ENCODE measurements at places on chromosomes 11 and 22.

DNA sequence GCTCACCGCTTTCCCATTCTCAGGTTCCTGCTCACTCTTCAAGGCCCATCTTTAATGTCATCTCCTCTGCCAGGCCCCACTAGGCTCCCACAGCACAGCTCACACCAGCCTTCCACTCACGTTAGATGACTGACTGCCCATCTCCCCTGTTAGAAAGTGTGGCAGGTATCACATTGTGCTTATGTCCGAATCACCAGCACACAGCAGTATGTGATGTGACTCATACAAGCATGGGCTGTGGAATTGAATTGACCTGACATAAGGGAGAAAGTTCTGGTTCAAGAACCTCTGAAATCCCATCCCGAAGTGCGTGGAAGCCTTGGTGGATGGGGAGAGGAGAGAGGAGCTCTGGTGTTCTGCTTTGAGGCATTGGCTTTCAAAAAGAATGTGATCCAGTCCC lies 6.5 kb downstream of the VSTM5 start:
- H3K4me1 ChIP-seq, result peaks cover 8% of the 10 kb centered on the region
- no peaks in the 10 kb centered on the region for H3K36me3 ChIP-seq
- no peak overlapping the region for H3K27ac ChIP-seq
- peak; percentile 27 for DNase-seq

DNA sequence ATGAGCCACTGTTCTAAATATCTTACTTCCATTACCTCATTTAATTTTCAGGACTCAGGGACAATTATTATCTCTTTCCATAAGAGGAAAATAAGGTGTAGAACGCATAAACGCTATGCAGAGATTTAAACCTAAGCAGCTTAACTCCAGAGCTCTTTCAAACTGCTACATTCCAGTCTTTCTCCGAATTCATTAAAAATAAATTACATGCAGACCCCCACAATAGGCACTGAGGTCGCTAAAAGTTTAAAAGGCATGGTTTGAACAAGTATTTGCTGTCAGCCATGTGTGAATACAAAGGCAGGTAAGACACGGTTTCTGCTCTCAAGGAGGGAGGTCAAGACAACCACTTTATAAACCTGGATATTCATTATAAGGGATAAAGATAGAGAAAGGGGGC lies 983 bp downstream of the NARS2 start:
- peaks cover 2% of the 10 kb centered on the region for H3K36me3 ChIP-seq
- no peak overlapping the region for H3K27ac ChIP-seq
- peak overlapping the region; percentile 80 for H3K4me3 ChIP-seq
- H3K27me3 ChIP-seq, result no peaks in the 10 kb centered on the region

GRCh38 chr11:13316528-13316961 lies 39.0 kb downstream of the BMAL1 start:
- peaks cover 4% of the 10 kb centered on the region for H3K4me1 ChIP-seq
- no peak overlapping the region for H3K27ac ChIP-seq
- H3K4me3 ChIP-seq, result no peak overlapping the region
- H3K36me3 ChIP-seq, result peaks cover 3% of the 10 kb centered on the region
- H3K27me3 ChIP-seq, result no peaks in the 10 kb centered on the region

- H3K4me3 ChIP-seq, result no peak overlapping the region
- no peaks in the 10 kb centered on the region for H3K27me3 ChIP-seq
- H3K4me1 ChIP-seq, result no peaks in the 10 kb centered on the region
- H3K27ac ChIP-seq, result no peak overlapping the region
- DNase-seq, result no peak
- H3K36me3 ChIP-seq, result no peaks in the 10 kb centered on the region
Observed at GRCh38 chr11:134733646-134734045, 321.6 kb upstream of the B3GAT1 start.

GRCh38 chr11:96680211-96681018 lies 290.6 kb downstream of the JRKL start:
- no peak overlapping the region for H3K4me3 ChIP-seq
- no peaks in the 10 kb centered on the region for H3K27me3 ChIP-seq
- no peak for DNase-seq
- no peaks in the 10 kb centered on the region for H3K4me1 ChIP-seq
- H3K27ac ChIP-seq, result no peak overlapping the region

DNA sequence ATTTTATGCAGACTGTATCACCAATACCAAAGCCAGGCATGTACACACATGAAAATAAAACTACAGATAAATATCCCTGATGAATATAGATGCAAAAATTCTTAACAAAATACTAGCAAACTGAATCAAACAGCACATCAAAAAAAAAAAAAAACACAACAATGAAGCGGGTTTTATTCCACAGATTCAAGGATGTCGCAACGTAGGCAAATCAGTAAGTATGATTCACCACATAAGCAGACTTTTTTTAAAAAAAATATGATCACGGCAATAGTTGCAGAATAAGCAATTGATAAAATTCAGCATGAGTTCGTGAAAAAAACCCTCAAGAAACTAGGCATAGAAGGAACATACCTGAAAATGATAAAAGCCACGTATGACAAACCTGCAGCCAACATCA lies 21.3 kb downstream of the OR51F1 start:
- no peak overlapping the region for H3K4me3 ChIP-seq
- H3K27me3 ChIP-seq, result no peaks in the 10 kb centered on the region
- H3K27ac ChIP-seq, result no peak overlapping the region
- H3K4me1 ChIP-seq, result no peaks in the 10 kb centered on the region

GRCh38 chr11:95521133-95521542 lies 268.4 kb downstream of the FAM76B start:
- no peak overlapping the region for H3K4me3 ChIP-seq
- no peak overlapping the region for H3K27ac ChIP-seq
- peaks cover 6% of the 10 kb centered on the region for H3K4me1 ChIP-seq
- H3K36me3 ChIP-seq, result no peaks in the 10 kb centered on the region
- H3K27me3 ChIP-seq, result no peaks in the 10 kb centered on the region

DNA sequence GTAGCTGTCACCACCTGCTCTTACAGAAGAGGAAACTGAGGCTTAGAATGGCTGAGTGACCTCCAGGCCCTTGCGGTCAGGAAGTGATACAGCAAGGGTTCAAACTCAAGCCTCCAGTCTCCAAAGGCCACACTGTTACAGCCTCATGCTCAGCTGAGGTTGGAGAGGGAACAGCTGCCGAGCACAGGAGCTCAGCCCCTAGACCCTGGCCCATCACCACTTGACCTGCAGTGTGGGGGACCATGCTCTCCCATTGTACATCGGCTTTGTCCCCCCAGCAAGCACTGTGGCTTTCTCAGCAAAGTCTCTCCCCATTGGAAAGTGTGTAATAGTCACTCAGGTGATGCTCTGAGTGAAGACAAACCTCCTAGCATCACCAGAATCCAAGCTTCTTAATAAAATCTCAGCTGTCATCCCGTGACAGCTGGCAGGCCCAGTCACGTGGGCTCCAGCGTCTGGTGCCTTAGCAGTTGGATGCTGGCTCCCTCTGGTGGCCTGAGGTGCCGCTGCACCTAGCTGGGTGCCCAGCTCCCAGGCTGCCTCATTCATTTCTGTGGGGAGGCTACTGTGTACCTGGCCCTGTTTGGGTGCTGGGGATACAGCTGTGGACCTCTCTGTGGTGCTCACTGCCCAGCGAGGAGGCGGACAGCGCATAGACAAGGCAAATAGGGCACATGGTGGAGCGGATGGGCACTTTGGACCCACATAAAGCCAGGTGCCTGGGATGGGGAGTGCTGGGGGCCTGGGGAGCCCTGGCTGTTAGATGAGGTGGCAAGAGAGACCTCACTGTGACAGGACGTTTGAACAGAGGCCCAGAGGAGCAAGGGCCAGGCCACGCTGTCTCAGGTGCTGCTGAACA lies 19.1 kb upstream of the MYRF start:
- H3K36me3 ChIP-seq, result peaks cover 12% of the 10 kb centered on the region
- H3K27me3 ChIP-seq, result no peaks in the 10 kb centered on the region
- peaks cover 3% of the 10 kb centered on the region for H3K4me1 ChIP-seq
- H3K4me3 ChIP-seq, result no peak overlapping the region
- H3K27ac ChIP-seq, result no peak overlapping the region

DNA sequence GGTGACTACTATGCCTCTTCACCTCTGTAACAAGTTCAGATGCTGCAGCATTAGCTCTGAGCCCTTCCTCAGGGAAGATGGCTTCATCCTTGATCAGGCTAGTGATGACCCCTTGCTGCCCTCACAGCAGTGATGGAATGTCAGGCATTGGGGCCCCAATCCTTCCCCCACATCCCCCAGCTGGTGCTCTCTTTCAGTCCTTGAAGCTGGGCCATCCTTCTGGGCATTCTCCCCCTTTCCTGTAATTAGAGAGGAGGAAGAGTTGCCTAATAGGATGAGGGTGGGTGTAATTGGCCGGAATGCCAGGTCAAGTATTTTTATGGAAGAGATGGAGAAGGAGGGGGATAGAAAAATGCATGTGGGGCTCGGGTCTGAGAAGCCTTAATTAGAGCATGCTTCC lies 62.6 kb downstream of the TRAF6 start:
- no peak for DNase-seq
- no peaks in the 10 kb centered on the region for H3K36me3 ChIP-seq
- no peak overlapping the region for H3K4me3 ChIP-seq
- no peaks in the 10 kb centered on the region for H3K27me3 ChIP-seq
- peak overlapping the region; percentile 4 for H3K27ac ChIP-seq
- peaks cover 15% of the 10 kb centered on the region for H3K4me1 ChIP-seq

DNA sequence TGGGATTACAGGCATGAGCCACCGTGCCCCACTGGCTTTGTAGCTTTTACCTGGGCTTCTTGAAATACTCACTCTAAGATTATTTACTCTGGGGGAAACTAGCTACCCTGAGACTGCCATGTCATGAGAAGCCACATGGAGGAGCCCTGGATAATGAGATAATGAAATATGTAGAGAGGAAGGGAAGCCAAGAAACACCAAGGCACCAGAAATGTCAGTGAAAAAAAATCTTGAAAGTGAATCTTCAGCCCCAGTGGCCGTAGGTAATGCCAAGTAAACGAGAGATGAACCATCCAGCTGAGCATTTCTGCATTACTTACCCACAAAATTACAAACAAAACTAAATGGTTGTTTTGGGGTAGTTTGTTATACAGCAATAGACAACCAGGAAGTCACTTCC lies 125.6 kb downstream of the APIP start:
- DNase-seq, result no peak
- H3K4me1 ChIP-seq, result peaks cover 7% of the 10 kb centered on the region
- H3K36me3 ChIP-seq, result no peaks in the 10 kb centered on the region
- no peak overlapping the region for H3K4me3 ChIP-seq
- H3K27ac ChIP-seq, result no peak overlapping the region

DNA sequence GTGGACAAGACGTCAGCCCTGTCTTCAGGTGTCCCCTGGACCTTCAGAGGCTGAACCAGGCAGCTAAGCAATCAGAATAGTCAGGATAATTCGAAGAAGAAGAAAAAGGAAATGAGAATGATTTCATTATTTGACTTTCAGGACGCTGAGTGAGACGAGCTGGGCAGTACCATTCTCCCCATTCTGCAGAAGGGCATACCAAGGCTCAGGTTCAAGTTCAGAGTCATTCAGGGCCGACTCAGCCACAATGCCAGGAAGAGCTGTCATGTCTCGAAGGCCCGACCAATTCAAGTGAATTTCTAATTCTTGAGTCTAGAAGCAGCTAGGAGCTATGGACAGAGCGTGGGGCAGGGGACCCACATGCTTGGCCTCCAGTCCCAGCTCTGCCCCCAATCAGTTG lies 33.8 kb upstream of the CD82 start:
- no peaks in the 10 kb centered on the region for H3K4me1 ChIP-seq
- H3K4me3 ChIP-seq, result no peak overlapping the region
- no peak overlapping the region for H3K27ac ChIP-seq
- H3K27me3 ChIP-seq, result peaks cover 22% of the 10 kb centered on the region

- H3K27me3 ChIP-seq, result peaks cover 19% of the 10 kb centered on the region
- peak; percentile 54 for DNase-seq
- H3K27ac ChIP-seq, result peak within 1 kb of the TSS; percentile 89
- H3K36me3 ChIP-seq, result no peaks in the 10 kb centered on the region
Observed at GRCh38 chr11:68213135-68213515, at the start of gene KMT5B. KMT5B (minus strand) TSS chr11:68213296; CDS start chr11:68190076, 23,220 bp downstream.

DNA sequence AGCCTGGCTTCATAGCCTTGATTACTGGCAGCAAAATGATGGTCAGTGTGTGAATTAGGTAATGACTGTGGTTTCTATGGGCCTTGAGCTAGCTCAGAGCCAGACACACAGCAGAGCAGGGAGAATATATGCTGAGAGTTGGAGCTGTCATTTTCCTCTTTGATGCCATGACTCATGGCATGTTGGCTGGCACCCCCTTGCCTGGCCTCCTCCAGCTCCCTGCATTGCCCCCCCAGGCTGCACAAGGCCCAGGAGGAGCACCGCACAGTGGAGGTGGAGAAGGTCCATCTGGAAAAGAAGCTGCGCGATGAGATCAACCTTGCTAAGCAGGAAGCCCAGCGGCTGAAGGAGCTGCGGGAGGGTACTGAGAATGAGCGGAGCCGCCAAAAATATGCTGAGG lies 20.3 kb upstream of the RRM1 start:
- no peak for DNase-seq
- H3K36me3 ChIP-seq, result no peaks in the 10 kb centered on the region
- no peaks in the 10 kb centered on the region for H3K27me3 ChIP-seq
- no peak overlapping the region for H3K27ac ChIP-seq
- 0 out of 2 replicates have a peak, but pooled peaks cover 5% of the 10 kb centered on the region for H3K4me1 ChIP-seq

DNA sequence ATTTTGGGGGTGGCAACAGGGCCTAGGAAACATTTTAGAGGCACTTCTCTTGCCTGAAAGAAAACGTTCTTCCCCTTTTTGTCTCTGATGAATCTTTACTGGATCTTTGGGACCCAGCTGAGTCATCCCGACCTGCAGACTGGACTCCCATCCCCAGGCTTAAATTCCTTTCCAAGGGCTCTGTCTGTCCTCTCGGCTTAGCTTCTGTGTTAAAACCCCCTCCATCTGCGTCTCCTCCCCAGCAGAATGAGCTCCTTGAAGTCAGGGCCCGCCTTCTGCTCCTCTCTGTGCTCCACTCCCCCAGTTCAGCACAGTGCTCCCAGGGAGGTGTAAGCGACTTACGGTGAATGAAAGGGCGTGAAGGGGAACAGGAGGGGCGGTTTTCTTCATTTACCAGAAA lies 895 bp upstream of the DAGLA start:
- H3K27ac ChIP-seq, result no peak overlapping the region
- no peaks in the 10 kb centered on the region for H3K36me3 ChIP-seq
- peaks cover 75% of the 10 kb centered on the region for H3K27me3 ChIP-seq

DNA sequence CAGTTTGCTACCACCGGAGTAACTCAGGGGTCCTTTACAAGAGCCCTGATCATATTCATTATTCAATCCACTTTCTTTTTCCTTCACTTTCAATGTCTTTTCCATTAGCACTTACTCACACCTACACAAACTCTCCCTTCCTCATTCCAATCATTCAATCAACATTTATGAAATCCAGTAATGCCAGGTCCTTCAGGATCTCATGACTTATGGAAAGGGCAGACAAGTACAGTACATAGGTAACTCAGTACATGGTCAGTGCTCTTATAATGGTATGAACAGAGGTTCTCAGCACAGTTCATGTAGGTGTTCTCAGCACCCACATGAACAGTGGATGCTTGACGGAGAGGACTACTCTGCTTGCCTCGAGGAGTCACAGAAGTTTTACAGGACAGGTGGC lies 106.6 kb downstream of the USP35 start:
- H3K4me3 ChIP-seq, result no peak overlapping the region
- DNase-seq, result no peak
- H3K27me3 ChIP-seq, result no peaks in the 10 kb centered on the region
- H3K4me1 ChIP-seq, result peaks cover 4% of the 10 kb centered on the region
- H3K36me3 ChIP-seq, result no peaks in the 10 kb centered on the region

Data from IMR-90 (cell line).